ENCODE measurements at places on chromosomes 2 and 18.

- no peak for DNase-seq
Measured at GRCh38 chr18:74229005-74229404, 62.8 kb downstream of the CYB5A start.

DNA sequence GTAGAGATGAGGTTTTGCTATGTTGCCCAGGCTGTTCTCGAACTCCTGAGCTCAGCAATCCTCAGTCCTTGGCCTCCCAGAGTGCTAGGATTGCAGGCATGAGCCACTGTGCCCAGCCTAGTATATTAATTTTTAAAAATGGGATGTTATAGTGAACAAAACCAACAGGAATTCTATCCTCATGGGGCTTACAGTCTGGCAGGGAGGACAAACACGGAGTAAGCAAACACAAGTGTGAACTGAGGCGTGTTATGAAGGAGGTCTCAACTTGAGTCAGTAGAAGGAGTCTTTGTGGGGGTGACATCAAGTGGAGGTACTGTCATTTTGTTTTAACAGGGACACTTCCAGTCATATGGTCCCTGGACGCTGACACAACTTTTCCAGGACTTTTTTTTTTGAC, 33.1 kb downstream of the EMILIN2 start:
- no peak for DNase-seq

DNA sequence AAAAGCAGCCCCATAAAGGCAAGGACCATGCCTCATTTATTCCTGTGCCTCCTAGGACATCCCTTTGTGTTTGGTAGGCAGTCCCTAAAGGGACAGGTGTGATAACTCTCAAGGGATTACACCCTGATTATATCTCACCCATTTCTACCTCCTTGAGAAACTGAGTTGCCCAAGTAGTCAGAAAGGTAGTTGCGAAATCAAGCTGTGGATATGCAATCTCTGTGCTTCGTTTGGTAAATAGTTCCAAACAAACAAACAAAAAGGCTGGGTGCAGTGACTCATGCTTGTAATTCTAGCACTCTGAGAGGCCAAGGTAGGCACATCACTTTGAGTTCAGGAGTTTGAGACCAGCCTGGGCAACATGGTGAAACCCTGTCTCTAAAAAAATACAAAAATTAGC, 100.2 kb upstream of the ARL5A start:
- no peak for DNase-seq

DNA sequence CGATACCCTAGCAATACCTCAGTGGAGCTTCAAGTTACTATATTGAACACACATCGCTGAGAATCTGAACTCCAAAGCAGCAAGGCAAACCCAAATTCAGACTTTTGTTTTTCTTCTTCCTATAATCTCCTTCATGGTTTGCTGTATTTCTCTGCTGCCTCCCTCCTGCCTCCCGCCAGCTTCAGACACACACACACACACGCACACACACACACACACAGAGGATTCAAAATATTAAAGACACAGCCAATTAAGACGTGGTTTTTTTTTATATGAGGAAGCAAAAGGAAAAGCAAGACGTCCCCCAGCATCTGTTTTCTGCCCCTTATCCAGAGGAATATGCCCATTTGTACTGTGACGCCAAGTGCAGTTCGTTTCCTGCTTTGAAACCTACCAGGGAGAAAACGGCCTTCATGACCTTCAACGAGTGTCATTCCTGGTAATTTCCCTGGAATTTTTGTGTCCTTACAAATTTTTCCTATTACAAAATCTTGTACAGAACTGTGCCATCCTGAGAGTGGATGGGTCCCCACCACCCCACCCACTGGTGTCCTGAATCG, 547.9 kb upstream of the ID2 start:
- no peak for DNase-seq

GRCh38 chr2:223976635-223977226, 19.5 kb downstream of the MRPL44 start:
- DNase-seq = no peak

GRCh38 chr2:209911486-209911885, 91.0 kb upstream of the RPE start:
- DNase-seq = no peak

DNA sequence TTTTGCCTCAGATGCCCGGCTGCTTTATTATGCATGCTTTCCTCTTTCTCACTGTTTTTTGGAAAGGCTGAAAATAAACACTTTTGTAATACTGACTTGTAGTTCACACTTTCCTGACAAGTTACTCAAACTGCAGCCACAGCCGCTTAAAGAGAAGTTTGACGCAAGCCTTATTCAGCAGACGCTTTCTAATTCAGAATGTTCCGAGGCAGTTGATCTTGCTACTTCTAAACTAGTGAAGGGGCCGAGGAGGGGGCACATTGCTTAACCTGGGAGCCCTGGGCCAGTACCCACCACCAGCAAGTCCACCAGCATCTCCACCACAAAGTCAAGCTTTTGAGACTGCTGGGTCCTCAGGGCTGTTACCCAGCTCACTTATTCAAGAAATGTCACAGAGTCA, 71.8 kb upstream of the SPRED2 start:
- no peak for DNase-seq

- no peak for DNase-seq
Measured at GRCh38 chr2:135066710-135067109, 14.6 kb downstream of the RAB3GAP1 start.

DNA sequence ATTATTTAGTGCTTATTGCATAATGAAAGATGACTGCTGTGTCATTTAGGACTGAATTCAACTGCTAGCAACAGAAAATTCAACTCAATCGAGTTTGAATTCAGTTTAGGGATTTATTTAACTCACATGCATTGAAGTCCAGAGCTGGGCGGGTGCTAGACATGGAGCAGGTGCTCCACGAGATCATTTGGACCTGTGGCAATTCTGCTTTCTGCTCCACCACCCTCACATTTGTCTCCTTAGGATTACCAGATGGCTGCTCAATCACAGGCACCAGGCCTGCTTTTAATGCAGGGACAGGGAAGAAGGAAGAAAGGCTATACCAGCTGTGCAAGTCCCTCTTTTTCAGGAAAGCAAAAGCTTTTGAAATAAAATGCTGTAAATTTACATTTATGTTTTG, 572.9 kb upstream of the SLC8A1 start:
- DNase-seq = no peak

DNA sequence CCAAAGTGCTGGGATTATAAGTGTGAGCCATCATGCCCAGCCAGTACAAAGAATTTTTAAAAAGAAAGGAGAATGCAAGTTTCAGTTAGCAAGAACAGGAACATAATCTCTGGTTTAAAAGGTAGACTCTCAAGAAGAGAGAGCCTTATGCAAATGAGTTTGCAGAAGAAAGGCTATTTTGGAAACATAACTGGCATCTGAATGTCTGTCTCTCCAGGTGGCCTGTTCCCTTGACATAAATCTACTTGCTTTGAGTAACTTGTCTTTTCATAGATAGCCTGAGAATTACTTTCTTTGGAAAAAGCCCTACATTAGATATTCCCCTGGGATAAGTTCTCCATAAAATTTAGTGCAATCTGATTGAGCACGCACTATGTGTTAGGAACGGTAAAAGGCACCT, 109.6 kb downstream of the ICOS start:
- no peak for DNase-seq

DNA sequence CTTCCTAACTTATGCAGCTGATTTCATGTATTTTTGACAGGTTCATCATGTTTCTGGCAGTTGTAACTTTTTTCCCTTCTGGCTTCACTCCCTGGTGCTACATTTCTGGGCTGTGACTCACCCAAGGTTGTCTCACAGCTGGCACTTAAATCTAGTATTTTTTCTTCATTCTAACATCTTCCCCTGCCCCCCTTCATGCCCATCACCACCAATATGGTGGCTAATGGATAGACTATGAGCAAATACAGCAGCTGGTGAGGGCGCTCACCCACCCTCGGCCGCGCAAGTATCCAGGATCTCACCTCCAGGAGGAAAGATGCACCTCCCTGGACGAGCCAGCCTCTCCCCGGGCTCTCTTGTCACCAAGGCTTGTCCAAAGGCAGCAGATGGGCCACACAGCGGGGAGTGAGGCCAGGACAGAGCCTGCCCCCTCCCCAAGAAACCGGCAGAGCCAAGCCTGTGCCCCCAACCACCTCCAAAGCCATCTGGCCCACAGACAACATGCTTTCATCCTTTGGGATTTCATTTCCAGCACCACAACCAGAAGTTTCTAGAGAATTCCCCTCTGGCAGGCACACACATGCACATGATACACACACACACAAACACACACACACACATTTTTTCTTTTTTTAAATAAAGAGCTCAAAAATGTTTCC, 39.1 kb downstream of the ATOH8 start:
- DNase-seq = no peak

DNA sequence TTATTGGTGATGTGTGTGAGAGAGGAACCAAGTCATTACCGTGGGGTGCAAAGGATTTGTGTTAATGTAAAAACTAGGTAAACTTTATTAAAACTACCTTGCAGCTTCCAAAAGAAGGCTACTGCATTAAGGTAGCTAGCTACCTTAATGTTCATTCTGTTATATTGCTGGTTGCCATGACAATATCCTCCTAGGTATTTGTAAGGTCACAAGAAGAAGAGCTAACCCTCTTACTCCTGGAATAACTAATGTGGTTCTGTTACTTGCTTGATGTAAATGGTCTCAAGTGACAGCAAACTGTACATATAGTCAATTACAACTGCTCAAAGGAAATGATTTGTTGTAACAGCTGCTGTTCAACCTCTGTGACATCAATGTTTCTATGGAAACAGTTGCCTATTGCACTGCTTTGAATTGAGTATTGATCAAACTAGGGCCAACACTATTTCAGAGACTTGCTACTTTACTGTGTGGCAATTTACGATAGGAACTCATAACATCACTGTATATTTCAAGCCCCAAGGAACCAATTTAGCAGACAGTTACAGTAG, 319.8 kb upstream of the HNRNPA3 start:
- DNase-seq = no peak

DNA sequence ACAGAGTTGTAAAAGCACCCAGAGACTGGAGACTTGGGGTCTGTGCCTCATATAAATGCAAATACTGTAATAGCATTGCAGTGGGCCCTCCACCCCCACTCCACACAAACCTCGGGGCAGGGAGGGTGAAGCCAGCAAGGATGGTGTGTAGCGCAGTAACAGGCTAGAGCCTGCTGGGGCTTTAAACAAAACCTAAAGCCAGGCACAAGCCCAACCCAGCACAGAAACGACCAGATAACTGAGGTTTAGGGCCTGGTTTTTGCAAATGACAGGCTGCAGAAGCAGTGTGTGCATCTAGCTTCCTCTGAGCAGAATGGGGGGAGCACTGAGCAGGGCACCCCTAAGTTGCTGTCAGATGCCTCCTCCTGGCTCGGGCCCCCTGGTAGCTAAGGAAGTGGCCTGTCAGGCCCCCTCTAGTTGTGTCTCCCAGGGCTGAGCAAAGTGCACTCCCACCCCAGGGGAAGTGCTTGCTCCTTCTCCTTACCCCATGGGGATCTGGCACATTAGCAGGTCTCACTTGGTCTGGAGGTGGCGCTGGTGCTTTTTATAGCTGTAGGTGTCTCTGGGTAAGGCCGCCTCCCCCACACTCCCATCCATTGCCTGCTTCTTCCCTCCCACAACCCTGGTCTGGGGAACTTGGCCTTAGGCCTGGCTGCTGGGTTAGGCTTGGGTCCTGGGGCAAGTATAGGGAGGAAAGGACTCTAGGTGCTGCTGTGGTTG, 135.1 kb downstream of the CELF4 start:
- no peak for DNase-seq

DNA sequence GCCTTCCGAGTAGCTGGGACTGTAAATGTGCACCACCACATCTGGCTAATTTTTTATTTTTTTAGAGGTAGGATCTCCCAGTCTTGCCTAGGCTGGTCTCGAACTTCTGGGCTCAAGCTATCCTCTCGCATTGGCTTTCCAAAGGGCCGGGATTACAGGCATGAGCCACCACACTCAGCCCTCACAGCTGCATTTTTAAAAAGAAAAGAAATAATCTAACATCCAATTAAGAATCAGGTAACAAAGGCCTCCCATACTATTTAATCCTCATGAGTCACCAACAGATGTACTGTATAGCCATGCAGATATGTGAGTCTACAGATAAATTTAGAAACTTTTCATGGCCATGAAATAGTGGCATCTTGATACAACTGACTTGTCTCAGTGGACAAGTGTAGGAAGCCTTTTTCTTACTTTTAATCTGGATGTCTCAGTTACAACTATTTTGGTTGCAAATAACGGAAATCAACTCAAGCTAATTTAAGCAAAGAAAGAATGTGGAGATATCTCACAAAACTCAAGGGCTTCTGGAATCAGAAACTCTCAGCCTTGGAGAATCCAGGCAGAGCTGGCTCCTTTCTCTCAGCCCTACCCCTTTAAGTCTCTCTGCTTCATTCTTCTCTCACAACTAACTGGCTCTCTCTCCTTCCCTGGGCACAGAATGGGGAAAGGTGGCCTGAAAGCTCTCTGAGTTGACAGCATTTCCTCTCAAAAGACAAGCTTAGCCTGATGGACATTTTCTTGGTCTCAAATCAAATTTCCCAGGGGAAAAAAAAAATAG, 12.8 kb upstream of the PPM1B start:
- no peak for DNase-seq

GRCh38 chr18:56235071-56235470, 403.3 kb downstream of the TXNL1 start:
- DNase-seq = no peak

GRCh38 chr2:101036562-101036961, 34.5 kb downstream of the RPL31 start:
- DNase-seq = no peak

GRCh38 chr2:200741468-200742202, 70.1 kb upstream of the BZW1 start:
- no peak for DNase-seq

- no peak for DNase-seq
Measured at GRCh38 chr2:66445925-66446871, 11.3 kb downstream of the MEIS1 start.

GRCh38 chr18:5979176-5979888, 84.0 kb upstream of the TMEM200C start:
- DNase-seq = no peak

- no peak for DNase-seq
Measured at GRCh38 chr2:205654878-205655605, 27.3 kb upstream of the NRP2 start.

DNA sequence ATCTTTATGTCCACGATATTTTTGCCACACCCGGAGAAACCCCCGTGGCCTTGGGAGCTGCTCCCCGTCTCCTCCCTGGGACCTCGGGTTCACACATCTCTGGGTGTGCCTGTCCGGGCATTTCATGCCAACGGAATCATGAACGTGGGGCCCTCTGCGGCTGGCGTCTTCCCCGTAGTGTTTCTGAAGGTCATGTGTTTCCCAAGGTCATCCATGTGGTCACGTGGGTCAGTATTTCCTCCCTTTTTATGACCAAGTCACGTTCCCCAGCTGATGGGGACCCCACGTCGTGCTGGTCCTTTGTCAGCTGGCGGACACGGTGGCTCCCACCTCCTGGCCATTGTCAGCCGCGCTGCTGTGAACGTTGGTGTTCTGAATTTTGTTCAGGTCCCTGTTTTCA, 135.7 kb downstream of the NFATC1 start:
- DNase-seq = no peak

Data from stimulated activated CD8-positive, alpha-beta memory T cell treated with anti-CD3 and anti-CD28 coated beads, Interleukin-15, amount 100 ng/mL, for 24 hours (primary cell).